ENCODE measurements at places on chromosomes 3 and 15.

DNA sequence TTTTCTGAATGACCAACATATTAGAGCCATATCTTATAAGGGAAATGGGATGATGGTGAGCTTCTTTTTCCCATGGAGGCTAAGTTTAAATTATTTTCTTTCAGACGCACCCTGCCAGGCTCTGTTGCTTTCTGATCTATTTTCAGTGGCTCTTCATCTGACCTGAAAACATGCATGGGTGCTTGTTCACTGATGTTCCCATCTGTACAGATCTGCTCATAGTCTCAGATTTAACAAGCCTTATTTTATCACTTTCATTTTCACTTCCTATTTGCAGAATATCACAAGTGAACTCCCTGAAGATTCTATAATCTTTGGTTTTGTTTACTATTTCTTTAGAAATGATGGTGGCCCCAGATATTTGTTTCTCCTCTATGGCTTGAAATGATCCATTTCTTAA is 31.1 kb upstream of the SUCLG2 start:
- no peak for DNase-seq

DNA sequence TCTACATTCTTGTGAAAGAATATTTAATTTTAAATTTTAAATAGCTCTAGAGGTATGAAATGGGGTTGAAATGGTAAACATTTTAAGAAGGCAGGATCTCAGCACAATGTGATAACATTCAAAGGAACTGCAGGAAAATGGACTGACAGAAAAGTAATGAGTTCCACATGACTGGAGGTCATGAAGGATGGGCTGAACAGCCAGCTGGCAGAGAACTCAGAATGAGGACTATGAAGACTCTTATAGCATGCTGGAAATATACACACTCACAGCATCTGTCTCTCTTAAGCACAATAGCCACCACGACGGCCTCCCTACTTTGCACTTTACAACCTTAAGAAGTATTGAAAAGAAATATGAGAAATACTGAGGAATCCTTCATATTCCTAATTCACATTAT is 94.7 kb downstream of the TNIK start:
- DNase-seq: no peak

GRCh38 chr3:129606636-129607390 is at the start of gene PLXND1:
TSS of gene PLXND1 (minus strand) at chr3:129606676. CDS start at chr3:129606639, 37 bp downstream.
- DNase-seq: no peak

GRCh38 chr15:70164910-70165715 is 67.4 kb upstream of the TLE3 start:
- DNase-seq: no peak

GRCh38 chr3:185726254-185726967 is 98.4 kb downstream of the IGF2BP2 start:
- DNase-seq: no peak

GRCh38 chr15:98439523-98439942 is 208.8 kb upstream of the IGF1R start:
- no peak for DNase-seq

DNA sequence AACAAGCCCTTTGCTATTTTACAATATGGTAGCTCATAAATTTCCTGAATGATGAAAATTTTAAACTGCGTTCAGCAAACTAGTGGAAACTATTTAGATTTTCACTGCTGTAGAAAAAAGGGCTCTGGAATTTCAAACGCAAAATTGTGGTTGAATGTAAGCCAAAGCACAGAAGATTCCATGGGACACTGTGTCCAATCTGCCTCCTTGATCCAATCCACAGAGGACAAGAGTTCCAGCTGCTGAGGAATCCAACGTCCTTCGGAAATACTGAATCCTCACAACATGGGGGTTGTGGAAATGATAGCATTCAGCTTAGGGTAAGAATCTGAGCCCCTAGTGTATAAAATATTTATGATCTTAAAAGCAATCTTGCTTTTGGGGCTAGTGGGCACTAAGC is 161.0 kb downstream of the PLD1 start:
- no peak for DNase-seq

DNA sequence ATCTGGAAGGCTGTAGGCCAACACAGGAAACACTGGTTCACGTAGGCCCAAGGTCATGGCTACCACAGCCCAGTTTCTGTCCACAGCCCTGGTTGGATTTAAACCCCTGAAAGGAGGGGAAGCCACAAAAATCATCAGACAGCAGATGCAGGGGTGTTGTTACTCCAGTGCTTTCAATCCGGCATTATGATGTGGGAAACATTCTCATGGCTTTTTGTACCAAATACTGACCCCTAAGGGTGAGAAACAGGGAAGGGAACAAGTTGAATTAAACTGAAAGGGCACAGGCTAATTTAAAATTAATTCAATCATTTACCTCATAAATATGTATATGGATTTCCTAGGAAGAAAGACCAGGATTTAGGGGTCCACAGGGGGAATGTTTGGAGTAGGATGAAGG is 375.6 kb downstream of the CTNNB1 start:
- DNase-seq: no peak

DNA sequence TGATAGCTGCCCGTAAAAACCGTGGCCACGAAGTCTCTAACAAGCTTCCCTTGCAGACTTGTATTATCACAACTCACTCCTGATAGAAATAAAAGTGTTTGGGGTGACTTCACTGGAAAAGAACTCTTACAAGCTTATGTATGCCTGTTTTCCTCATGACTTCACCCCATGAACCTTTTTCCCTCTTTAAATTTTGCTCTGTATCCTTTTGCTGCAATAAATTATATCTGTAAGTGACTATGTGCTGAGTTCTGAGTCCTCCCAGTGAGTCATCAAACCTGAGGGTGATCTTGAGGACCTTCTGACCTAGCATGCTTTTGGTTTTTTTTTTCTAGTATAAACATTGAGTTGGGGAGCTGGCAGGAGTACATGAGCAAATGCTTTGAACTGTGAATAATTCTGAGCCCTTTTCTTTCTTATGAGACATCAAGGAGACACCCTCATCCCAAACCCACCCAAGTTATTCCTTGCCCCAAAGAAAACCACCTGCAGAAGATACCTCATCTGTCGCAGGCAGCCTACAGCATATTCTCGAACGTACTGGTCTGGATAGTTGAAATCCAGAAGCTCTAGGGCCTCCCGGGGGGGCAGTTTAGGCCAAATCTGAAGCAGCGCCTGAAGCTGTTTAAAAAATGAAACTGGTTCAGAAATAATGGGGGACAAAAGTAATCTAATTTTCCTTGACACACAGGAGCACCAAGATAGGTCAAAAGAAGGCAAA is 85.9 kb downstream of the FAIM start:
- DNase-seq: no peak

GRCh38 chr15:67775998-67776397 is 49.3 kb upstream of the SKOR1 start:
- no peak for DNase-seq

DNA sequence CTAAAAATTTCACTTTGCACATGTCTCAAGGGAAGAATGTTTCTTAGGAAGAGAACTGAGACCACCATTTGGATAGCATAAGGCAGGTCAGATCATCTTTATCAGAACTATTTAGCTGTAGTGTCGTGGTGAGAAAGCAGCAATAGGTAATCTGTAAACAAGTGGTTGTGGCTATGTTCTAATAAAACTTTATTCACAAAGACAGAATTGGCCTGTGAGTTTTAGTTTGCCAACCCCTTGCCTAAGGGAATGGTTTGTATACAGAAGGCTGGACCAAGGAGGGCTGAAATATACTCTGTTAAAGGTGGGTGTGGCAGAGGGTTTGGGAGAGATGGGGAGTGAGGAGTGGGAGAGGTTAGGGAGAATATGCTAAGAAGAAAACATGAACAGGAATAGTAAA is 10.6 kb upstream of the RBM5 start:
- DNase-seq: no peak

- DNase-seq: no peak
These were observed 23.5 kb downstream of the NOX5 start for GRCh38 chr15:69037977-69038376.

GRCh38 chr3:50320853-50321335 is 1.7 kb downstream of the HYAL2 start:
- no peak for DNase-seq

DNA sequence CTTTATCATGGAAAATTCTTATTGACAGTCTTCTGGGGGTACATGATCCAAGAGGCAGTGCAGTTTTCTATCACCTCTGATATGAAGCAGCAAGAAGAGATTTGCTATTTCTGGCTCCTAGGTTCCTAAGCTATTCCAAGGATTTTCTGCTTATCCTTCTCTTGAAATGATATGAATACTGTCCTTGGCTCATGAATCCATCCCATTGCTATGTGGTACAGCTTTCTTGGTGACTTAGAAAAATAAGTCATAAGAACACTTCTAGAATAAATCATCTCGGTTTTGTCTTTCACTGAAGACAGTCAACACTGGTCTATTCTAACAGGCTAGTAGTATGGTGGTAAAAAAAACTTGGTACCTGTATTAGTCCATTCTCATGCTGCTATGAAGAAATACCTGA is 333.6 kb upstream of the RASGRP1 start:
- no peak for DNase-seq

GRCh38 chr3:197564097-197564843 is 8.5 kb upstream of the BDH1 start:
- DNase-seq: no peak

DNA sequence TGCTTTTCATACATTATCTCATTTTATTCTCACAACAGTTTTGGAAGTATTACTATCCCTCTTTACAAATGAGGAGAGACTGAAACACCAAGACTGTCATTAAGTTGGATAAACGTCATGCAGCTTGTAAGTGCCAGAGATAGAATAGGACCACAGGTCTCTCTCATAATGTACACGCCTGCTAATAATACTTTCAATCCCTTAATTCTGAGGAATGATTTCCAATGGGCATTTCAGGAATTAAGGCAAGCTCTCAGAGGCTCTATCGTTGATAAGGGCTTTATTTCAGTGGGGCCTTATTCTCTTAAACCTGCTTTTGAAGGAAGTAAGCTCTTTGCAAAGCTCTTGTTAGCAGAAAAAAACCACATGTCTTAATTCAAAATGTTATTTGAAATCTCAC is 229.1 kb downstream of the NFKBIZ start:
- no peak for DNase-seq

GRCh38 chr15:99755692-99756409 is 22.6 kb upstream of the LYSMD4 start:
- no peak for DNase-seq

DNA sequence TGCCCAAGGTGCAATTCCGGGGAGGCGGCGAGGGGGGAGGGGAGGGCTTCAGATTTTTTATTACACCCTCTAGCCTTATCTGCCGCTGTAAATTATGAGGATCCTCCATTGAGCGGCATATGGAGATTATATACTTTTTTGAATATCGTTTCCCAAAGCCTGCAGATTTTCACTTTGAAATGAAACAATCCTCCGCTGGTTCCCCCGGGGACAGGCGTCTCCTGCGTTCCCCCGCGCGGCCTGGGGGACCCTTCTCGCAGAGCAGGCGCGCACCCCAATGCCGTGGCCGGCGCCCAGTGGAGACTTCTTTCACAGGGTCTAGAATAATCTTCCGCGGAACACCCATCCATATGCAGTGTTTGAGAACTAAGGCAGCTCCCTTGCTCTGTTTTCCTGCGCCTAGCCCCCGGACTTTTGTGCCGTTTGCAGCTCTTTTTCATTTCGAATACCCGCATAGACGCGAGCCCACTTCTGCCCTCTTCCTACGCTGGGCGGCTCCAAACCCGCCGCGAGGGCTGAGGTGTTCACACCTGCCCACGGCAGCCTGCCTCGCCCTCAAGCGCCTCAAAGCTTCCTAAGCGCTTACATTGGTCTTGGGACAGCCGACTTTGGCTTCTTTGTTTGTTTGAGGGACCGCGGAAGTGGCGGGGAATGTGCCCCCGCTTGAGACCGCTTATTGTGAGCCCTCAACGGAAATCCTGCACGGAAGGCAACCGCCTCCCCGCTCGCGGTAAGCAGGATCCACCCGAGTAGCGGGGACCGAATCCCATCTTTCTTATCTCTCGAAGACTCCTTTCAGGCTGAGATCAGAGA is 7.5 kb downstream of the SOX14 start:
- no peak for DNase-seq

- no peak for DNase-seq
These were observed 576 bp upstream of the RPAP1 start for GRCh38 chr15:41544650-41545015.

DNA sequence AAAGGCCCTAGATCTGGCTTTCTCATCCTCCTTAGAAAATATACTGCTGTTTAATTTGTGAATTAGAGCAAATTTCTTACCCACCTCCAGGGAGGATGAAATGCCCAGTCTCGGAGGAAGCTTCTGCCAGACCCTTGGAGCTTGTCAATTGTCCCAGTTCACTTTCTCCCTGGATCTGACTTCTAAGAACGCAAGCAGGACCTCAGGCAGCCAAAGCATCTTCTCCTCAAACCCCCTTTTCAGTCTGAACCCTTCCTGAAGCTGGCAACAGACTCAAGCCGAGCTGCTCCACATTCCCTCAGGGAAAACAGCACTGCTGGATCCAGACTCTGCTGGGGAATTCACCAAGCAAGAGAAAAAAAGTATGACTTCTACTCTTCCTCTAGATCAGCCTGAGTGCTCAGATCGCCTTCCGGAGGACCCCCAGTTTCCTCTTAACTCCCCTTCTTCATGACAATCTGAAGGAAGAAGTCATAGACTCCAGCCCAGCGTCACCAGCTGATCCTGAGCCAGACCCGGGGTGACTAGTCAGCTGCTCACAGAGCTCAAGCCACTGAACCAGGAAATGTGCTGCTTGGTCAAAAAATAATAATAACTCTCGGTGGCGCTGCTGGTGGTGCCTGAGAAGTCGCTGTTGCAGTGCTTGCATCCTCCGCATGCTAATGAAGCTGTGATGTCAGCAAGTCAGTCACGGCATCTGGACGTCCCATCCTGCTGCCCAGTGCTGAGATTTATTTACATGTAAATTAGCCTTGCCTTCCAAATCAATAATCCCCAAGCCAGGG is at the start of gene PRICKLE2:
PRICKLE2 (minus strand) TSS at position 641 of the 785 bp plus-strand sequence. CDS start 26,539 bp downstream, outside the sequence.
- no peak for DNase-seq

DNA sequence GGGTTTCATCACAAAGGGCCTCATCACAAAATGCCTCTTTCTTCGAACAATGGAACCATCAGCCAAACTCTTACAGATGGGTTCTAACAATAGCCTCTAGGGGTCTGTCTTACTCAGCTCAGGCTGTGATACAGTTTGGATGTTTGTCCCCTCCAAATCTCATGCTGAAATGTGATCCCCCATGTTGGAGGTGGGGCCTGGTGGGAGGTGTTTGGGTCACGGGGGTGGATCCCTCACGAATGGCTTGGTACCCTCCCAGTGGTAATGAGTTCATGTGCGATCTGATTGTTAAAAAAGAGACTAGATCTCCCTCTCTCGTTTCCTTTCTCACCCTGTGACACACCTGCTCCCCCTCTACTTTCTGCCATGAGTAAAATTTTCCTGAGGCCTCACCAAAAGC is 47.9 kb upstream of the LIPC start:
- no peak for DNase-seq

GRCh38 chr3:10407361-10407760 is 86.4 kb upstream of the SEC13 start:
- no peak for DNase-seq

DNA sequence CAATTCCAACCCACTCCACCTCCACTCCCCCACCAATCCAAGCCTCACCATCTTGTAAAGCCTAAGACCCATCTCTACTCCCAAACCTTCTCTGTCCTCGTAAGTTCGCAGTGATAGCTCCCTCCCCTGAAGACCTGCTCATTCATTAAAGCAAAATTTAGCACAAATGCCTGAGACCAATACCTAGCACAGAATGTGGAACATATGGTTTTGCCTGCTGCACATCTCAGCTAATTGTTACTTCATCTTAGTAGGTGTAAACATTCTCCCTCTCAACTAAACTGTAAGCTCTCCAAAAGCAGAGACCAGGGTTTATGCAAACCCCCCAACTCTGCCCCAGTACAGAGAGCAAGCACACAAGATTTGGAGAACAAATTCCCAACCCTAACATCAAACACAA is 20.5 kb downstream of the DCLK3 start:
- no peak for DNase-seq

Data from stimulated activated CD8-positive, alpha-beta memory T cell treated with anti-CD3 and anti-CD28 coated beads, Interleukin-2, amount 100 ng/mL, for 1 hour (primary cell).